ENCODE measurements at places on chromosomes 6 and 20. TPM values are rescaled to one million over a fixed set of nuclear protein-coding genes. Genes with fewer than 3 reads are reported as not detected.

The RAB32 gene
- total RNA-seq: 123 TPM

The VSX1 gene
- not detected for total RNA-seq

The RBBP8NL gene
- 0.24 TPM for total RNA-seq

The PXDC1 gene
- total RNA-seq: 69.9 TPM

The ZBTB46 gene
- total RNA-seq: 2.9 TPM

The MRPL18 gene
- 80.2 TPM for total RNA-seq

The SIM1 gene
- 0.72 TPM for total RNA-seq

The TPBG gene
- total RNA-seq: 221 TPM

The THEMIS gene
- total RNA-seq: under 0.01 TPM

The GATA5 gene
- not detected for total RNA-seq

The KIF25 gene
- total RNA-seq: not detected

The ZNF512B gene
- 7.9 TPM for total RNA-seq

The C4A gene
- 1.4 TPM for total RNA-seq

The AURKA gene
- total RNA-seq: 6.4 TPM

The C20orf96 gene
- total RNA-seq: 0.85 TPM

The PRR18 gene
- total RNA-seq: not detected

The TRIM40 gene
- not detected for total RNA-seq

The DAAM2 gene
- total RNA-seq: 0.24 TPM

The GABRR1 gene
- not detected for total RNA-seq

The GJA1 gene
- total RNA-seq: 123 TPM

The TPX2 gene
- total RNA-seq: 7.0 TPM

The AGPAT4 gene
- total RNA-seq: 9.9 TPM
